ENCODE measurements at places on chromosomes 1 and 21.

- DNase-seq, result peak; percentile 65
Observed at GRCh38 chr1:37602750-37603694, 7.3 kb upstream of the GNL2 start.

DNA sequence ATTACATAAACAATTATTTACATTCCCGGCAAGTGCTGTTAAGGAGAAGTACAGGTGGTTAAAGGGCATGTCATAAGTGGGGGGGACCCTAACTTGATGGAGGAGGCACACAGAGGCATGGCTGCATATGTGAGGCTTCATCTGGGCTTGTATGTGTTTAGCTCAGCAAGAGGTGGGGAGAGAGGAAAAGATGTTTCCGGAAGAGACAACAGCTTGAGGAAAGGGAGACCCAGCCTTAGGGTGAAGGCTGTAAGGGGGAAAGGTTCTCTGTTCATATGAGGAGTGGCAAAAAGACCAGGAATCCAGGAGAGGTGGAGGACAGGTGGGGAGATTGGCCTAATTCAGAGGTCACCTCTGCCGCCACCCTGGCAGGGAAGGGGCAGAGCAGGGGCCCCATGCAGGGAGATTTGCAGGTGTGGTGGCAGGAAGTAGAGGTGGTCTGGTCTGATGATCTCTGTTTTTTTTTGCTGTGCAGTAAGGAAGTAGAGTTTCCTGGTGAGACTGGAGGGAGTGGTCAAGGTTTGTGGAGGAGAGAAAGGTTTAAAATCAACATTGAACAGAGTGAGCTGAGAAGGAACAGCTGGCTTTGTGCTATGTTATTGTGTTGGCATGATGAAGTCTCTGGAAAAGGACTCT, 9.0 kb downstream of the TRAF5 start:
- no peak for DNase-seq

DNA sequence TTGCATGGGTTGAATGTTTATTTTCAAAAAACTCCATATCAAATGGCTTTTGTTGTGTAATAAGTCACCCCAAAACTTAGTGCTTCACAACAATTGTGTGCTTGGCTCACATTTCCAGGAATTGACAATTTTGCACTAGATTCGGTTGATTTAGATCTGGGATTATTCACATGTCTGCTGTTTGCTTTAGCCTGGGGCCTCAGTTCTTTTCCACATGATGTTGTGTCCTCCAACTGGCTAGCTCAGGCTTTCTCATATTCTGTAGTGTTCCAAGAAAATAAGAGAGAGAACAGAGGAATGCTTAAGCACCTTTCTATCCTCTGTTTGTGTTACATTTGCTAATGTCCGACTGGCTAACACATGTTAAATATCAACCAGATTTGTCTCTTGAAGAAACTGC, 281.5 kb upstream of the ADGRL4 start:
- DNase-seq, result no peak

GRCh38 chr1:90200646-90201205, 205.8 kb downstream of the ZNF326 start:
- no peak for DNase-seq

DNA sequence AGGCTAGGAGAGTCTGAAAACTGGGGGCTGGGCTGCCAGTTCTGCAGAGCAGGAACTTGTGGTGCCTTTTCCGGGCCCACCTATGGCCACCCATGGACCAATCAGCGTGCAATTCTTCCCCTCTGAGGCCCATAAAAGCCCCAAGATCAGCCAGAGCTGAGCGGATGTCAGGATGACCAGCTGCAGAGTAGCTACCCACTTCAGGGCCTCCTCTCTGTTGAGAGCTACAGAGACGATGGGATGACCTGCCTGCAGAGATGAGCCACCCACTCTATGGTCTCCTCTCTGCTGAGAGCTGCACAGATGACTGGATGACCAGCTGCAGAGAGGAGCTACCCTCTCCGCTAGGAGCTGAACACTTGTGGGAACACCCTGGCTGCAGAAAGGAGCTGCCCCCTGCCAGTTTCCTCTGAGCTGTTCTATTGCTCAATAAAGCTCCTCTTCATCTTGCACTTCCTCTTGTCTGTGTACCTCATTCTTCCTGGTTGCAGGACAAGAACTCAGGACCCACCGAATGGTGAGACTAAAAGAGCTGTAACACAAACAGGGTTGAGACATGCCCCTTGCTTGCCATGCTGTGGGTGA, 12.8 kb upstream of the AADACL4 start:
- peak; percentile 76 for DNase-seq

GRCh38 chr1:100892554-100892953, 2.1 kb downstream of the EXTL2 start:
- no peak for DNase-seq

DNA sequence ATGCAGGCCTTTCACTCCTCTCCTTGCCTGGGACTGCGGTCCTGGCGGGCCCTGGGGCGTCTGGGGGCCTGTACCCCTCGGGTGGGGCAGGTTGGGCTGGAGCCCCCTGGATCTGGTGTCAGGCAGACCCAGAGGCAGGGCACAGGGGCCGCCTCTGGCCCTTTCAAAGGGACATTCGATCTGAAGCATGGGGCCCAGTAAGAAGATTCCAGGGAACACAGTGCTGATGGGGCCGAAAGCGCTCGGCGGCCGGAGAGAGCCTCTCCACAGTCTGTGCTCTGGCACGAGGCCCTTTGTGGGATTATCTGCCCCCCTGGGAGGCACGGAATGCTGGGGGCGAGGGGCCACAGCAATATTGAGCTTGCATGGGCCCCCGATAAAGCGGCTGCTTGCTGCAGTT, 15.2 kb downstream of the PRDM16 start:
- DNase-seq, result no peak

DNA sequence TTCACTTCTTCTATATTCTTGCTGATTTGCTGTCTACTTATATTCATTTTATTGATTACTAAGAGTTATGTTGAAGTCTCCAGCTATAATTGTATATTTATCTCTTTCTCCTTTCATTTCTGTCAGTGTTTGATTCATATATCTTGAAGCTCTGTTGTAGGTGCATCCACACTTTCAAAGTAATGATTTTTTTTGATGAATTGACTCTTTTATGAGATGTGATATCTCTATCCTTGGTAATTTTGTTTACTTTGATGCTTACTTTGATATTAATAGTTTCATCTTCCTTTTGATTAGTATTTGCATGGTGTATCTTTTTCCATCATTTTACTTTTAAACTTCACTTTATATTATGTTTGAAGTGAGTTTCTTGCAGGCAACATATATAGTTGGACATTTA, 110.8 kb downstream of the XPR1 start:
- no peak for DNase-seq

DNA sequence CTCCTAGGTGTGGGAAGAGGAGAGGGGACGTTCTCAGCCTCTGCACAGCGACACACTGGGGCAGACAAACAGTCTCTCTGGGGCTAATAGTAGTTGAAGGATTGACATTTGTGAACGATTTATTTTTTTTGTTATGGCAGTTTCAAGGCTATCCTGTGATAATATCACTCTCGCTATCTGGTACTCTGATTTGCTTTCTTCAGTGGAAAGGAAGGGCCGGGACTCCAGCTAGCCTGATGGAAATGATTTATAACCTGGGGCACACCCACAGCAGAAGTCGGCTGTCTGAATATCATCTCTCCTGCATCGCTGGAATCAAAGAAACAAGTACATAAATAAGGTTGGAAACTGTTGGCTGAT, 122.7 kb downstream of the KCNN3 start:
- DNase-seq, result no peak

GRCh38 chr21:33268393-33268736, 2.2 kb downstream of the IL10RB start:
- DNase-seq, result peak; percentile 63

- DNase-seq, result no peak
Observed at GRCh38 chr1:171814692-171815091, 26.6 kb upstream of the DNM3 start.

GRCh38 chr1:86872086-86872485, 41.8 kb downstream of the SELENOF start:
- DNase-seq, result no peak

- no peak for DNase-seq
Observed at GRCh38 chr1:30868833-30869435, 39.6 kb downstream of the SDC3 start.

- DNase-seq, result no peak
Observed at GRCh38 chr1:5990913-5991312, 1.3 kb downstream of the NPHP4 start.

GRCh38 chr21:42315296-42315891, at the start of gene TFF3:
Gene TFF3, minus strand, starts transcription at chr21:42315409. Its CDS starts 35 bp downstream, at chr21:42315374.
- DNase-seq, result no peak

DNA sequence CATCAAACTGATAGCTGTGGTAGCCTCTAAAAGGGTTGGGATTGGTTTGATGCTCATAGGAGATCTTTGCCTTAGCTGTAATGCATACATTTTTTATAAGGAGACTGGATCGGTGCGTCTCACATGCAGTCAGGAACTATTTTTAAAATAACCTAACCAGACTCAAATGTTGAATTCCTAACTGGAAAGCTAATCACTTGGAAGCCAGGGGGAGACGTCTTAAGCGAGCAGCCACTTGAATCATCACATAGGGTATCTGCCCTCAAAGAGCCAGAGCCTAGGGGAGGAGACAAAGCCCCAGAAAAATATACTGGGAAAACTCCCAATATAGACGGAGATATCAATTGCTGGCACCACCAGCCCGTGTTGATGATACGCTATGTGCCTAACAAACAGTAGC, 61.7 kb upstream of the PUM1 start:
- no peak for DNase-seq

DNA sequence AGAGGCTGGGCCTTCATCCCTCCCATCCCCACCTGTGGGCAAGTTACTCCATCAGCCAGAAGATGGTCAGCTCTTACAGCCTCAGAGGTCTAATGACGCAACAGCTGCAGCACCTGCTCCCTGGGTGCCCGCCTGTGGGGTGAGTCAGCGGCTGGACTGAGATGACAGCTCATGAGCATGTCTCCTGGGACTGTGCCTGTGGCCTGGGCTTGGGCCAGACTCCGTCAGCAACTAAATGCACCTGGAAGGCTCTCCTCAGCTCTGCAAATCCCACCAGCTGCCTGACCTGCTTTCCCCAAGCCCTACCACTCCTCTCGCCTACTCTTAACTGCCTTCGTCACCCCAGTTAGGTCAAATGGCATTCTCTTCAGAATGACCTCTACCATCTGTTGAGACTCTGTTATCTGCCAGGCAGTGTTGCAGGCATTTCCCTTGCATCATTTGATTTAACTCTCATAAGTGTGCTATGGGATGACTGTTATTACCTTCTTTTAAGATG, 47.7 kb downstream of the ETS2 start:
- no peak for DNase-seq

Measured in suppressor macrophage (primary cell).